ENCODE measurements at places on chromosomes 16 and 17. TPM values are rescaled to one million over a fixed set of nuclear protein-coding genes. Genes with fewer than 3 reads are reported as not detected.

NKD1 gene
- 0.07 TPM for total RNA-seq

PDILT gene
- total RNA-seq: not detected

HS3ST2 gene
- not detected for total RNA-seq

SPN gene
- total RNA-seq: not detected

IRX5 gene
- 16.7 TPM for total RNA-seq

TMC8 gene
- not detected for total RNA-seq

MYL4 gene
- not detected for total RNA-seq

GPRC5B gene
- 5.3 TPM for total RNA-seq

COL1A1 gene
- 261 TPM for total RNA-seq

SOX15 gene
- total RNA-seq: not detected

C1QTNF8 gene
- not detected for total RNA-seq

TEX14 gene
- not detected for total RNA-seq

SLC16A11 gene
- not detected for total RNA-seq

PIK3R5 gene
- not detected for total RNA-seq

MILR1 gene
- total RNA-seq: 5.6 TPM

KRT222 gene
- total RNA-seq: not detected

NOD2 gene
- total RNA-seq: not detected

NPW gene
- total RNA-seq: not detected

CMTM1 gene
- 4.1 TPM for total RNA-seq

CD79B gene
- not detected for total RNA-seq

TEKT5 gene
- not detected for total RNA-seq
